D341Med (cell line): ENCODE measurements at places on chromosomes 7 and 10.

- DNase-seq = no peak
These were observed 46.9 kb upstream of the KDM7A start for GRCh38 chr7:140223515-140224221.

DNA sequence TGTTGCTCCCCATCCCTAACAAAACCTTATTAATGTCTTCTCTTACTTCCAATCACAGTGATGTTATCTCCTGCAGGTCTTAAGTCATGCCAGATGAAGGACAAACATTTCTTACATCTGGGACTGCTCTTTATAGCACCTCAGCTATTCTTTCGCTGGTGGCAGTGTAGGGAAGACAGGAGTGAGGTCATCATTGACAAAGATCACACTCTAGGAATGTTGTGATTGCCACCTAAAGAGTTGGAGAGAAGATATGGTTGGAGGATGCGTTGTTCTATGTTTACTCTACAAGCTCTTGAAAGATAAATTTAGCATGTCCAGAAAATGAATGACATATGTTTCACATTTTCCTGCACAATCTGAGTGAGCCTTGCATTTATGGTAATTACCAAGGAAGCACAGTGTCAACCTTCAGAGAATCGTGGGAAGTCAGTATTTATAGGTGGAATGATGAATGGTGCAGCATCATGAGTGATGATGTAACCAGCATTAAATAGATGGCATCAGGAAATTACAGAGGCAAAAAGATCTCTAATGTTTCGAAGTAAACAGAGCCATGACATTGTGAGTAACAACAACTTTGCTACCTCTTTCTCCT, 188.1 kb upstream of the STEAP1 start:
- DNase-seq = no peak

DNA sequence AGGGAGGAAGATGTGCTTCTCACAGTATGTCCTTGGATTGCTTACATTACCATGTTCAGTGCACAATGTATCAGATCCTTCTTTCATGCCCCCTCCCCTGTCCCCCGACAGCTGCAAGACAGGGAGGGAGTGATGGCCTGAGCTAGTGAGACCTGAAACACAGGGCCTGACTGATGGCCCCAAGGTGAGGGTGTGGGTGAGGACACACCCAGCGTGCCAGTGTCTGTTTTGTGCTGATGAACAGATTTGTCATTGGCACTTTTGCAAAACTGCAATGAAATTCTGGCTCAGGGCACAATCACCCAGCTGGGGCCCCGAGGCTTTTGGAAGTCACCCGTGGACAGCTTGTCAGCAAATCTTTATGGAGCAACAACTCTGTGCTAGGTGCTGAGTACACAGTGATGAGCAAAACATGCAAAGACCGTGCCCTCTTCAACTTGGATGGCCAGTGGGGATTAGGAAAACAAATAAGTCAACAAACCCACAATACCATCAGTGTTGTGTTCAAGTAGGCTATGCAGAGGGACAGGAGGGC, 59.4 kb upstream of the EMX2 start:
- no peak for DNase-seq

GRCh38 chr7:146736446-146737190, 620.0 kb downstream of the CNTNAP2 start:
- no peak for DNase-seq

DNA sequence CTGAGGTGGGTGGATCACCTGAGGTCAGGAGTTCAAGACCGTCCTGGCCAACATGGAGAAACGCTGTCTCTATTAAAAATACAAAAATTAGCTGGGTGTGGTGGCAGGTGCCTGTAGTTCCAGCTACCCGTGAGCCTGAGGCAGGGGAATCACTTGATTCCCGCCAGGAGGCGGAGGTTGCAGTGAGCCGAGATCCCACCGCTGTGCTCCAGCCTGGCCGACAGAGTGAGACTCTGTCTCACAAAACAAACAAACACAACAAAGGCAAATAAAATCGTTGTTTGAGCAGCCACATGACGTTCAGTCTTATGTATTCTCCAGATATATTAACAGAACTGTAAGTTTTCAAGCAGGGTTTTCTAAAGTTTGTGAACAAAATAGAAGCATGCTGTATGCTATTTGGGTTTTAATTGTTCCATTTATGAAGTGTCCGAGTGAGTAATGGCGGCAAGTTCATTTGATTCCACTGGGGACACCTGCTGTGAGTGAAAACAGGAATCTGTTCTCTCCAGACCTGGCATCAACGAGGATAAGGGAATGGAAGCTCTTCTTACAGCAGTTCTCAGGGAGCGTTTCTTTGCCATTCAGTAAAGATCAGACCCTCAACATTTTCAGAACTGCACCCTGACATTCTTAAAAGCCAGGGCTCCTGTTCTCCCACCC, 122.5 kb upstream of the PITRM1 start:
- no peak for DNase-seq
